T-helper 9 cell (primary cell): ENCODE measurements at places on chromosomes 12 and 14.

DNA sequence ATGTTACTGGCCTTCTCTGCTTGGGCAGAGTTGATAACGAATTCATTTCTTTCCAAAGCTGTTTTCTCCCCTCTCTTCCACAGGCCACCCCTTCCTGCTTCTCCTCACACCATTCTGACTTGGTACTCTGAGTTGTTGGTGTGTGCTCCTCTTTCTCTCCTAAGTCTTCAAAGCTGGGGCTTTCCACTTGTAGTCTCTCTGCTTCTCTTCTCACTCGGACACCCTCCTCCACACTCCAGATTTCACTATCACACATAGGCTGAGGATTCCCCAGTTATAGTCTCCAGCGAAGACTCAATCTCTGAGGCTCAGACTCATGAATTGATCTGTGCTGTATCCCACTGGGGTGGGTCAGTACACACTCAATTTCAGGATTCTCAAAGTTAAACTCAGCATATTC is 201.0 kb downstream of the SSPN start:
- no peak for DNase-seq

GRCh38 chr12:98757455-98757854 is 112.4 kb downstream of the APAF1 start:
- DNase-seq = no peak

GRCh38 chr12:115598871-115599811 is 678.4 kb downstream of the MED13L start:
- DNase-seq = no peak

DNA sequence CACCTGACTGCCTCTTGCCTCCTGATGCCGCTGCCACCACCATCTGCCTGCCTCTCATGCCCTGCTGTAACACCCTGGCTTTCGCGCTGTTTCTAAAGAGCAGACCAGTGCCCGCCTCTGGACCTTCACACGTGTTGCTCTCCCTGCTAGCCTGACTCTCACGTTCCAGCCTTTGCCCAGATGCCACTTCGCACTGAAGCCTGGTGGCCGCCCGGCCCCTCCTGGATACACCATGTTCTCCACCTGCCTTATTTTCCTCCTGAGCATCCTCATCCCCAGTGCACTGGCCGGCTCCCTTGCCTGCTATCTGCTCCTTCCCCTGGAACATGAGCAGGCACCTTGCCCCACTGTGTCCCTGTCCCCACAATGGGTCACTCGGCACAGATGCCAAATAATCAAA is 146.5 kb downstream of the PIWIL1 start:
- DNase-seq = no peak

DNA sequence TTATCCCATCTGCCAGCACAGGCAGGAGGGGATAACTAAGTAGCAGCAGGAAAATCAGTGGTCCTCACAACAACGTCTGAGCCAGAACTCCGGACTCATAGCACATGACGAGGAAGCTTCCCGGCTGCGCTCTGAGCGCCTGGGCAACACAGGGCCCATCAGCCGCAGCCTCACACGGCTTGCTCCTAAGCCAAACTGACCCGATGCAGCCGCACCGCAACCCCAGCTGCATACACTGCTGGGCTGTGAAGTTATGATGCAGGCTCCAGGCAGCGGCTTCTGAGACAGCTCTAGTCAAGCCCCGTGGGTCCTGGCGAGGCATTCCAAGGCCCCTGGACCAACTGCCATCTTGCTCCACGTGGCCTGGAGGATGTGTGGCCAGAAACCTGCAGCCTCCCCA is 28.1 kb downstream of the ZFYVE21 start:
- no peak for DNase-seq

- DNase-seq = no peak
Measured at GRCh38 chr12:98154850-98155249, 360.5 kb upstream of the TMPO start.

GRCh38 chr12:120687578-120688289 is 785 bp downstream of the MLEC start:
- DNase-seq = no peak

DNA sequence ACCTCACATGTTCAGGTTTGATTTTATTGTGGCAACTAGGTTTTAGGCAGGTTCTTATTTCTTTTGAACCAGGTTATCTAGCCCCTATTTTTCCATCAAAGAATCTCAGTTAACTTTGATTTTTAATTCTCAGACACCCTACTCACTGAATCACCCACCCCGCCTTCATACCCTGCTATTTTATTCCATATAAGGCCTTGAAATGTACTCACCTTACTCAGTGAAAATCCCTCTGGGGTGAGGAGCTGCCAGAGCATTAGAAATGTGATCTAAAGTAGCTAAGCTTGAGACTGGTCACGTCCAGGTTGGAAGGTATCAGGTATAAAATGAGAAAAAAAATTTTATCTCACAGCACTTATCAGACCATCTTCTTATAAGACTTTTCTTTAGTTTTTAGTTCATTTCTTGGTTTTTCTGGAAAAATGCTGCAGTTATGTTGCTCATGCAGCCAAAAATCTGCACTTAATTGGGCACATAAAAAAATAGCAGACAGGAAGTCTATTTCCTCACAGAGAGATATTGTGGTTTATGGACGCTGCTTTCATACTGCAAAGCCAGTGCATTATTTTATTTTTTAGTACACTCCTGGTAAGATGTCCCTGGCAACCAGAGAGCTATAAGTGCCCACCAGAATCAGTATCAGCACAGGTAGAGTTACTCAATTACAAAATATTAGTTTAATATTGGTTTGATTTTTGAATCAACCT is 101.5 kb upstream of the CCDC91 start:
- no peak for DNase-seq

GRCh38 chr12:1324910-1325309 is 269.5 kb downstream of the FBXL14 start:
- DNase-seq = no peak

DNA sequence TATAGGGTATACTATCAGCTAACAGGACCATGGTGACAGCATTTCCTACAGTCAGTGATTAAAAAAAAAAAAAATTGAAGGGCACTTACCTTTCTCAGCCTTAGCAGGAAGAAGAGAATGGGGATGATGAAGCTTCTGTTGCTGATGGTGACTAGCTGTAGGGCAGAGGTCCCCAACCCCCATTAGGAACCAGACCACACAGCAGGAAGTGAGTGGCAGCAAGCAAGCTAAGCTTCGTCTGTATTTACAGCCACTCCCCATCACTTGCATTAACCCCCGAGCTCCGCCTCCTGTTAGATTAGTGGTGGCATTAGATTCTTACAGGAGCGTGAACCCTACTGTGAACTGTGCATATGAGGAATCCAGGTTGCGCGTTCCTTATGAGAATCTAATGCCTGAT is 91.3 kb upstream of the USP44 start:
- DNase-seq = no peak

GRCh38 chr12:57610554-57611107 is 604 bp upstream of the ARHGEF25 start:
- no peak for DNase-seq

DNA sequence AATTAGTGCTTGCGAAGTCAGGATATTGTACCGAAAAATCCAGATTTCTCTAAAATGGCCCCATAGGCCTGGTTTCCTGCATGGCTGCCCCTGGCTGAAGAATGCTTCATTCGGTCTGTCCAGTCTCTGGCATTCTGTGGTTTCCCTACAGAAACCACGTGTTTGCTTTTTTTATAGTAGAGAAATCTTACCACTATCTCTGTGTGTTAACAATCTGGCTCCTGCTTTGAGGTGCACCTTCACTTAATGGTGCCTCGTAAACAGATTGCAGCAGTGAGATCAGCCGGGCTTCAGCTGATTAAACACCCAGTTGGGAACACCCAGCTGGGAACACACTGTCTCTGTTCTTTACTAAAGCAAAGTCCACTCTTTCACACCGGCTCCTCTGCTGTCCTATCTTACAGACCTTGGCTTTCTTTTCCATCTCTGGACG is 6.7 kb upstream of the DNAAF2 start:
- DNase-seq = no peak

DNA sequence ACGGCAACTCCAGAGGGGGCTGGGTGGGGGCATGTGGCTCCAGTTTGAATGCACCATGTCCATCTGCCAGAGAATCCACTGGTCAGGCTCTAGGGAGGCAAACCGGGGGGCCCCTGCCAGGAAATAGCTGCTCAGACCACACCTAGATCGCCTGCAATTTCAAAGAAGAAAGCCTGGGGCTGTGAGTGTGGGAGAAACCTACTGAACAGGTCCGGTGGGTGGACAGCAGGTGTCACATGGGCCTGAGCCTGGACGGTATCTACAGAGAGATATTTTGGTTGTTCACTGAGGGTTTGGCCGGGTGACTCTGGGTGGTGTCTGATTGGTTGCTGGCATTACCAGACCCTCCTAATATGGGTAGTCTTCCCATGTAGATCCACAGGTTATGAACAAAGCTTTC is 32.0 kb downstream of the DAO start:
- DNase-seq = no peak

DNA sequence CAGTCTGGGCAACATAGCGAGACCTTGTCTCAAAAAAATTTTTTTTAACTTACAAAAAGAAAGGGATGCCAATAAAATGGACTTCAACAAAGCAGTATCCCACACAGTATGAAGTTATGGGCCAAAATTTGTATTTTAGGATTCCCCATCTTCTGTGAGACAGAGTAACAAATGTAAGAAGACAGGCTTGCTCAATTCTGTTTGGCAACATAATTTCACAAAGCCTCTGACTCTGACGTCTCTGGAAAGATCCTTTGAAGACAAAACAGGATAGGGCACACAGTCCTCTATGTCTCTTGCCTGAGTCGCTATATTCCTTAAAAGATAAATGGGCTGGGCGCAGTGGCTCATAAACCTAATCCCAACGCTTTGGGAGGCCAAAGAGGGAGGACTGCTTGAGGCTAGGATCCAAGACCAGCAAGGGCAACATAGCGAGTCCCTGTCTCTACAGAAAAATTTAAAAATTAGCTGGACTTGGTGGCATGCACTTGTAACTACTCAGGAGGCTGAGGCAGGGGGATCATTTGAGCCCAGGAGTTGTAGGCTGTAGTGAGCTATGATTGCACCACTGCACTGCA is 1.1 kb upstream of the HOMEZ start:
- DNase-seq = no peak

DNA sequence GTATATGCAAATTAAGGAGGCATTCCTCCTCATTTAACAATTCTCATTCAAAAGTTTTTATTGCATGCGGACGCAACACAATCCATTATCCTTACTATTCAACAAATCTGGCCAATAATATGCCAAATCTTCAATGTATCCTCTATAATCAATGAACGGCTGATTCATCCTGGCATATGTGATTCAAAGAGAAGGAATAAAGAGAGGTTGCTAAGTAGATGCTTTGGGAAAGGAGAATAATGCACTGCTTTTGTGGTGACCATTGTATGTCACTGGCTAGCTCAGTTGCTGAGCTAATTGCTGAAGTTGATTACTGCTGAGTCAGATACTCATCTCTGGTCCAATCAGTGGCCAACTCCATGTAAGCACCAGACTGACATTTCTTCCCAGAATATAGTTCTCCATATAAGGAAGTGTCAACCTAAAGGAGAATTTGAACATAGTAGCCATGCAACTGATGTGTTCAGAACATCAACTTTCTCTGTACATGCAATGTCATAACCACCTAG is 148.0 kb downstream of the PDZRN4 start:
- no peak for DNase-seq

DNA sequence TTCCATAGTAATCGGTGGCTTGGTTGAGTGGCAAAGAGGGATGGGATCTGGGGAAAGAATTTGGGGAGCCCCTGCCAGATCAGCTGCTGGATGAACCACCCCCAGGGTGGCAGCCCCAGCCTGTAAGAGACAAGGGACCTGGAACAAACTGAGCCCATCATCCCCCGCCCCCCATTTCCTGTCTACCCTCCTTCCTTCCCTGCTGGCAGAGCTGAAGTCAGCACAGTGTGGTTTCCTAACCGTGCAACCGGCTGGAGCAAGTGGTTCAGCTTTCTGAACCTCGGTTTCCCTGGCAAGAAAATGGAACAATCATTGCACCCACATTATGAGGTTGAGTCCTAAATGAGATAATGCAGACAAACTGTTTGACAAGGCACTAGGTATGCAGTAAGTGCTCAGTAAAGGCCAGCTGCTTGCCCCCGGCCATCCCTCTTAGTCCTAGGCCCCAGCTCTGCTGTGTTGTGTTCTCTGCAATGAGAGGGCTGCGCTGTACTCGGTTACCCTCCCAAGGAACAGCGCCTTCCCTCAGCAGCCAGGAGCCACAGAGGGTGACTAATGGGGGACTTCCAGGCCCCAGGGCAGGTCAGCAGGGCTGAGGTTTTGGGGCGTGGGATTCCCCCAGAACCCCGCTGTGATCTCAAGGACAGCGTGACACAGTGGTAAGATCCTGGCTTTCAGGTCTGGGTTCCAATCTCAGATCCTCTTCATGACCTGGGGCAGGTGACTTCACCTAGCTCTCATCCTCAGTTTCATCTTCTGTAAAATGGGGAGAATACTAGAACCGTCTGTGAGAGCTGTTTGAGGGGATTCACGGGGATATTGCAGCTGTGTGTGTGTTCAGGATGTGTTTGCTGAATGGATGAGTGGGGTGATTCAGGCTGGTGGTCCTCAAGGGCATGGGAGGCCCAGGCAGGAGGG is 16.5 kb downstream of the SELPLG start:
- DNase-seq = peak; percentile 68

- no peak for DNase-seq
Measured at GRCh38 chr12:47875746-47876439, 28.9 kb downstream of the VDR start.

DNA sequence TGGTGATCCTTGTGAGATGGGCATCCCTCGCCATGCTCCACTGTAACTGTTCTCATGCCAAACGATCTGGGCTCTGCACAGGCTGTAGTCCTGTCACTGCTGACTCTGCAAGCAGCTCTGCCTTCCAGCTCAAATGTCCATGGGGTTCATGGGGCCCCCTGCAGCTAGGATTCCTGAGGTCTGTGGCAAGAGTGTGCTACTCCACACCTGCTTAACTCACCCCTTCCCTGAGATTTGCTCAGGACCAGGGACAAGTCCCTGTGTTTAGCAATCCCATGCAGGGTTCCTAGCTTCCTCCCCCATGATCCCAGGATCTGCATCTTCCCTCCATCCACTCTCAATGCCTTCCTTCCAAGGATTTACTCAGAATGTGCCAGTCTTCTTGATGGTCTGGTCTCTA is 241.0 kb downstream of the ASCL1 start:
- no peak for DNase-seq

DNA sequence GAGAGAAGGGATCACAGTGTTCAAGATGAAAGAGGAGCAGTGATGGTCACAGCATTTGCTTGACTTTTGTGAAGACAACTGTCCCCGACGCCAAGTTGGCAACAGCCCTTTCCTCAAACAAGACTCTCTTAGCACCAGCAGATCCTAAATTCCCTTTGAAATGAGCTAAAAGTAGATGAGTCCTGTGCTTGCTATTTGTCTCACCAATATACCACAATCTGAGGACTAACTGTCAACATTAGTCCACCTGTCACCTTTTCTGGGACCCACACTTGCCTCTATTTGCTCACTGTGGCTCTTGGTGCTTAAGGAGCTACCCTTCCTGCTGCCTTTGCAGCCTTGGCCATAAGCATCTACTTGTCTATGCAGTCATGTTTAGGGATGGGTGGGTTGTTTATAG is 47.4 kb upstream of the COL2A1 start:
- DNase-seq = no peak
